ENCODE measurements at places on chromosomes 2 and 18.

DNA sequence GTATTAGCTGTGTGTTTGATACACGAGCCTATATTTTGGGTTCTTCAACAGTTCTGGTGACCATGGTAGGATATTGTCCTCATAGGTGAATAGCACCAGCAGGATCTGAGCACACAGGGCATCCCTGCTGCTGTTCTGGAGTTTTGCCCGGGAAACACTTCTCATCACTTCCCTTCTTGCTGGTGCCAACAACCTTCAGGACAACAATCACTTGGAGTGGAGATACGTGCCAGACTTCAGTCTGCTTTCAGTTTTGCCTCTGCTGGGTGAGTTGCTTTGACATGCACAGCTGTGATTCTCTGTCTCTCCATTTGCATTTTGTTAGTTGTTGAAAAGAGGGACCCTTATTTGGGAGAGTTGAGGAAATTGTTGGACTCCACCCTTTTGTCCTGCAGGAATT lies 1347.2 kb upstream of the DDX18 start:
- DNase-seq, result no peak

- peak; percentile 46 for DNase-seq
These were observed 163.2 kb upstream of the KLF7 start for GRCh38 chr2:207328944-207329386.

GRCh38 chr2:23603581-23603980 lies 218.6 kb downstream of the KLHL29 start:
- DNase-seq, result no peak

DNA sequence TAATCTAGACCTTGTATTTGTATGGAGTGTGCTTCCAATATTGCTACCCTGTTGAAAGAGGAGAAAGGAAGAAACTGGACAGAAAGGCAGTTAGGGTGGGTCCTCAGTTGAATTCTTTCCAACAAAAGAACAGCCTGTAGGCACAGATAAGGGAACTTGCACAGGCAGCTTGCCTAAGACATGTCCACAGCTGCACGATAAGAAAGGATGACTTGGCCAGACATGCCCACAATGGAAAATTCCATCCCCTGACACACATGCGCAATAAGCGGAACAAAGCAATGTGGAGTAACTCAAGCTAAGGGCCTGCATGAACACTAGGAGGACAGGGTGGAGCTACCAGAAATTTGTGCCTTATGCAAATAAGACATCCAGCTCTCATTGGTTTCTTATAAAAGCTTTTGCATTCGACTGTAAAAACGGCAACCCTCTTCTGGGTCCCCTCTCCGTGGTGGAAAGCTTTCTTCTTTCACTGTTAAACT lies 1084.7 kb upstream of the NXPH2 start:
- DNase-seq, result no peak

DNA sequence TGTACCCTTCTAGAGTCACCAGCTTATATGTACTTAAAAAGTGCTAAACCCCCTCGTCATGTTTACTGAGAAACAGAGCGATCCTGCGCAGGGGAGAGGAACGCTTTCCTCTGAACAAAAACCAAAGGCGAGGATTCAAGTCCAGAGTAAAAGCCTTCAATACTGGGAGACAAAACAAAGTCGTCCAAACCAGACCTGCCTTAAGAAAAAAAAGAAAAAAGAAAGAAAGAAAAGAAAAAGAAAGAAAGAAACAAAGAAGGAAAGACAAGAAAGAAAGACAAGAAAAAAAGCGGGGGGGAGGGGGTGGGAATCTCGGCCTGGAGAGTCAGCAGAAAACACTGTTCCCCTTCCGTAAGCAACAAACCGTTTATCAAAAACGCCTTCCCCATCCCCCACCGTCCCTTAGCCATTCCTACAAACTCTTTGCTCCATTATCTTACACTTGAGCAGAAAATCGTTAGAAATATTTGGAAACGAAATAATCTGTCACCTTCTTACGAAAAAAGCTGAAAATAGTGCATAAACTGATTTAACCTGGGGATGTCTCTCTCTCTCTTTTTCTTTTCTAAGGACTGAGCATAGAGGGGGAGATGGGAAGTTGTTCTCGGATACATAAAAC lies 3.3 kb downstream of the PTGR3 start:
- no peak for DNase-seq

DNA sequence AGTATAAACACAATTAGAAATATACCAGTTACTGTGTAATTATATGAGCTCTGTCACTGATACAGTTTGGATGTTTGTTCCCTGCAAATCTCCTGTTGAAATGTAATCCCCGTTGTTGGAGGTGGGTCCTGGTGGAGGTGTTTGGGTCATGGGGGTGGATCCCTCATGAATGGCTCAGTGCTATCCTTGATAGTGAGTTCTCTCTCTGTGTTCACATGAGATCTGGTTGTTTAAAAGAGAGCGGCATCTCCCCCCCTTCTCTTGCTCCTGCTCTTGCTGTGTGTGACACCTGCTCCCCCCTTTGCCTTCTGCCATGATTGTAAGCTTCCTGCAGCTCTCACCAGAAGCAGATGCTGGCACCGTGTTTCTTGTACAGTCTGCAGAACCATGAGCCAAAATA lies 24.1 kb downstream of the MTX2 start:
- no peak for DNase-seq

- DNase-seq, result no peak
These were observed 81.6 kb downstream of the PTGR3 start for GRCh38 chr18:75127143-75128021.

- peak; percentile 72 for DNase-seq
These were observed 14.9 kb upstream of the ITPRID2 start for GRCh38 chr2:181876614-181877063.

DNA sequence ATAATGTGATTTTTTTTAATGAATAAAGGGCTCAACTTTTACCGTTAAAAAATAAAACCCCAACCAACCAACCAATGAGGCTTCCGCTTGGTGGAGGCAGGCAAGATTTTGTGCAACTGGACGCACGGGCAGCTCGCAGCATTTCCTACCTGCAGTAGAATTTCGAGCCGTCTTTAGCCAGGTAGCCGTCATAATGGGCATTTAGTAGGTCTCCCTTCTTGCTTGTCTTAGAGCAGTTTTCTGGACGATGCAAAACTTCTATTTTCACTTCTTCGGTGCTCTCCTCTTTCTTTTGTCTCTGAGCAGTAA lies 316 bp downstream of the FKBP7 start:
- DNase-seq, result no peak

DNA sequence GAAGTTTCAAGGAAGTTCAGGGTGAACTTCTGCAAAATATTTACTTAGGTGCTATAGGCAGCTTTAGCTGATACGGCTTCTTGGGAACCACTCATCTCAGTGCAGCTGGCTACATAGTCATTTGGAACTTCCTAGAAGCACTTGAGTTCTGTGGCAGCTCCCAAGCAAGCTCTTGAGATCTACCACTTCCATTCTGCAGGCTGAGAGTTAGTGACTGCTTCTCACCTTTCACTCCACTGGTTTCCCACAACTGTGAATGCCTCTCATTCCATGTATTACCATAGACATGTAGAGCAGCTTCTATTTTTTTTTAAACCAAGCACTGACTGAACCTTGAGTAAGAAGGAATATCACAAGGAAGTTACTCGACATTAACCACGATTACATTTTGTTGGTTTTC lies 994.1 kb upstream of the ACVR2A start:
- no peak for DNase-seq

GRCh38 chr2:72142570-72143440 lies 4.9 kb downstream of the CYP26B1 start:
- no peak for DNase-seq

All from inflammatory macrophage treated with lipopolysaccharide for 4 hours (primary cell).